Panc1 (cell line): ENCODE measurements at places on chromosomes 4 and X. TPM values are rescaled to one million over a fixed set of nuclear protein-coding genes. Genes with fewer than 3 reads are reported as not detected.

- no peak for DNase-seq
Observed at GRCh38 chrX:153973127-153974002, 811 bp downstream of the TMEM187 start.

USP17L12 gene
- total RNA-seq: not detected

- DNase-seq: no peak
Observed at GRCh38 chr4:102008711-102009110, 218.2 kb downstream of the BANK1 start.

SLC10A4 gene
- 1.2 TPM for total RNA-seq

- no peak for DNase-seq
Observed at GRCh38 chr4:128307123-128307571, 19.5 kb upstream of the PGRMC2 start.

STAP1 gene
- total RNA-seq: not detected

DNA sequence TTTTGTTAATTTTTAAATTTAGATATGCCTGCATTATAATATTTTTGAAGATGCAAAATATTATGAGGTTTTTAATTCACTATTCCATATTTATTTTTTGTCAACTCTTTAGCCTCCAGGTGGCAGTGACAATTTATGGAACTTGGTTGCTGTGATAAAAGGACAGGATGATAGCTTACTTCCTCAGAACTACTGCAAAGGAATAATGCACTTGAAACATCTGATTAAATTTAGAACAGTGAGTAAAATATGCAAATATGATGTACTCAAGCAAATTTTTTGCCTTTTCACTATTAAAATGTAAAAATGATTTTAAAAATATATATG, 45.1 kb downstream of the SPATA4 start:
- no peak for DNase-seq

DNA sequence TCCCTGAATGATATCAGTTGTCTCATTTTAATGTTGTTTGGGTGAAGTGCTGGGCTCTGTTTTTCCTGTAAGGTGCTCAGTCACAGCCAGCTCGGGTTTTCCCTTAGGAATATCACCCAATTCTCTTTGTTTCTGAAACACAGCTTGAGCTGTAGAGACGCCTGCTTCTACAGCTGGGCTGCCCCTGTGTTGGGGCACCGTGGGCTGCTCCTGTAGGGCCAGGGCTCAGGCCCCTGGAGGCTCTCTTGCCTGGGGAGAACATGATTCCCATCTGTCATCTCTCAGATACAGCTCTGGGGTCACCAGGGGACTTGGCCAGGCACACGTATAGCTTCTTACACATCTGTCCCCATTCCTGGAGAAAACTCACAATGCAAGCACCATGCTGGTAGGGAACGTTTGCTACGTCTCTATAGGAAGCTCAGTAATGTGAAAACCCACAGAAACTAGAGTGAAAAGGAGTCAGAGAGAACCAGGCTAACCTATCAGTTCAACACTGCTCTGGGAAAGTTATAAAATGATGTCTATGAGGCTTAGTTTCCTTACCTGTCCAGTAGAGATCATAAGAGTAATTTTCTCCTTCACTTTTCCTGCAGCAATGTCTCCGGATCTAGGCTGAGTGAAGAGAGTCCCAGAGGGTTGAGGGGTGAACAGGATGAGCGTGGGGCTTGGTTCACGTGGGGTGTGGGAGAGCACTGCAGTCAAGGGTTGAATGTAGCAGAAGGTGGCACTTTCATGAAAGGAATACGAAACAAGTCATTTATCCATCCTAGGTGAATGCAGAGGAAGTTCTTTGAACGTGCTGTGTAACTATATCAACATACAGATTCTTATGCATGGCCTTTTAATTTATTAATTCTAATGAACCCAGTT, 14.5 kb downstream of the FHDC1 start:
- no peak for DNase-seq

DNA sequence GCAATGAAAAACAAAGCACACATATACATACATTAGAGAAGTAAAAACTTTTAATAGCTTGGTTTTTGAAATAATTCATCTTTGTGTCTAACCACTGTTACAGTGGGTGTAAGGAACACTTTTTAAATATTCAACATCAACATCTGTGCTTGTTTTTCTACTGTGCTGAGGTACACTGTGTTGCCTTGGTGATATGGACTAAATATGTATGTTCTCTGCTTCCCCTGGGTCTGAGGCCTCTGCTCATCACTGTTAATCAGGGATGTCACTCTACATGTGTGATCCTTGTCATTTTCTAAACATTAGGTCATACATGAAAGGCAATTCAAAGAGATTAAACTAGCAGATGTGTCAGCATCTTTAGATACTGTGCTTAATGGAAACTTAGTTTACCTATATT, 10.9 kb downstream of the MCTS1 start:
- no peak for DNase-seq

DNA sequence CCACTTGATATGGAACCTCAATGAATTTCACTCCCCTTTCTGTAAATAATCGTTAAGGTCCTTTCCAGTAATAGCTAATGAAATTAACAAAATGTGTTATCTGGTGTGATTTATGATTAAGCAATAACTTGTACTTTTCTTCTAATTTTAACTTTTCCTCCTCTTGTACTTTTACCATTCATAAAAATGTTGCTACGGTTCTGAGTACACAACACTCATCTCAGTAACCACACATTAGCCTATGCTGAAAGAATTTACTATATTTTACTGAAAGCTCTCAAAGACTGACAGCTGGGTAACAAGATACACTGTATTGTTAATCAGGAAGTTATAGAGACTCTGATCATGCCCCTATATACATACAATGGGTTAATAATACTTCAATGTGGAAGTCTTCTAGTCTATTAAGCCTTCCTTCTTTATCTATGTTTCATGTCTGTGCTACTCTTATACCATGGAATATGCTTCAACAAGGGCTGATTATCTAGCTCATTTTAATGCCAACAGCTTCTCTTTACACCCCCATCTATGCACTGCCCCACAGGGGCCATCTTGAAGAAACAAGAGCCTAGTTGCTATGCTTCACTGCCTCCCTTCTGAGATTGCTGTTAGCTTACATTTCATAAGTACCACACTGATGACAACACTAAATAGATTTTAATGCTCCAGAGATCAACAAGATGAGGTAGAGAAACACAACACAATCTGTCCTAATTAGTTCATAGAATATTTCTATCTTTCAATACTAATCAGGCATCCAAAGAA, 39.1 kb downstream of the LAMP2 start:
- no peak for DNase-seq

GRCh38 chr4:156764145-156764544, 207.5 kb downstream of the PDGFC start:
- no peak for DNase-seq

GRCh38 chr4:177100307-177100706, 209.4 kb upstream of the NEIL3 start:
- DNase-seq: no peak

DNA sequence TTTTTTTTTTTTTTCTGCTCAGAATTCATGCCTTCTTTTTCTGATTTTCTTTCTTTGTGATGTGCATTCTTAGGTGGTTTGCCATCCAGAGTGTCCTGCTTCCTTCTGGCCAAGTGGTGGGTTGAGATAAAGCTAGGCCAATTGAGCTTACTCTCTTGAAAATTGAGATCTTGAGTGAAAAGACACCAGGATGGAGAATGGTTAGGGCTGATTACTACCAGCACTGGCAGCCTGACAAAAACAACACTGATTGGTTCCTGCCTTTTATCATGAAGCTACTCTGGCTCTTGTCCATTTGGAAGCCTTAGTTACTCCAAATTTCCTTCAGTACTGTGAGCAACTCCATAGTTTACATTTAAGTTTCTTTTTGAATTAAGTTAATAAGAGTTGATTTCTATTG, 404.0 kb downstream of the PPARGC1A start:
- no peak for DNase-seq

- no peak for DNase-seq
Observed at GRCh38 chr4:179585761-179586160, 2143.5 kb upstream of the AGA start.

GRCh38 chr4:1336088-1336491, 10.9 kb upstream of the UVSSA start:
- no peak for DNase-seq

APLN gene
- total RNA-seq: 1.1 TPM

GRCh38 chrX:124415115-124415800, 68.9 kb downstream of the SH2D1A start:
- no peak for DNase-seq

DNA sequence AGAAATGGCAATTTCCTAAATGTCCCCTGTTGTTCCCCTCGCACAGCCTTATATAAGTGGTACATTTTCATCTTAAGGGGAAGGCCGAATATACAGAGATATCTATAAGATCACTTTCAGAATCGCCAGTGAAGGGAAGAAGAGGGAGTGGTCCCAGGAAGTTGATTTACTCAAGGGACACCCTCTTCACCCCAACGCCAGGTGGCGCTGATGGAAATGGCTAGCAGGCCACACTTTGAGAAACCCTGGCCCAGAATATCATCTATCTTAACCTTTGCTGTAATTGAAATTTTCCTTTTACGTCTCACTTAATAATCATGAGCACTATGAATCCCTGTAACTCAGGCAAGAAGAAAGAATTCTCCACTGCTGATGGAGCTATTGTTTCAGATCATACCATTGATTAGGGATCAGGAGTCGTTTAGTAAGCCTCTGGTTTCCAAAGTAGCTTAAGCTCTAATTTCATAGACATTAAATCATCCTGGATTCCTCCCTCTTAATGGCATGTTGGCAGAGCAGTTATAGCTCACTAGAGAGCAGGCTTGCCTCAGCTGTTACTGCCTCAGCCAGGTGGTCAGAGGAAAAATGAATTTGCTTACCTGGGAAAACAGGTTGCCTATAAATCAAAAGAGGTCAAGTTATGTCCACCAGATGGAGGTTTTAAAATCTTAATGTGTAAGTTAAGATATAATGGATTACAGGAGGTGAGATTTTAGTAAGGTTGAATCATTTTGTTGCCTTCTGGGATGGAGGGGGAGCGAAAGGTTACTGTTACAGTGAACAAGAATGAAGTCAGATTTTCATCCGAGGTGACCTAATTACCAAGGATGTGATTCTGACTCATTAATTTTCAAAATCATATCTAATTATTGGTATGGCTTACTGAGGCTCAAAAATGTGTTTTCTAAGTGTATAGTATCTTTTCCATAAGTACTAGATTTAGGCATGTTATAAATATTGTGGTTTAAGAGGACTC, 941.2 kb upstream of the TENM3 start:
- DNase-seq: peak; percentile 10

DNA sequence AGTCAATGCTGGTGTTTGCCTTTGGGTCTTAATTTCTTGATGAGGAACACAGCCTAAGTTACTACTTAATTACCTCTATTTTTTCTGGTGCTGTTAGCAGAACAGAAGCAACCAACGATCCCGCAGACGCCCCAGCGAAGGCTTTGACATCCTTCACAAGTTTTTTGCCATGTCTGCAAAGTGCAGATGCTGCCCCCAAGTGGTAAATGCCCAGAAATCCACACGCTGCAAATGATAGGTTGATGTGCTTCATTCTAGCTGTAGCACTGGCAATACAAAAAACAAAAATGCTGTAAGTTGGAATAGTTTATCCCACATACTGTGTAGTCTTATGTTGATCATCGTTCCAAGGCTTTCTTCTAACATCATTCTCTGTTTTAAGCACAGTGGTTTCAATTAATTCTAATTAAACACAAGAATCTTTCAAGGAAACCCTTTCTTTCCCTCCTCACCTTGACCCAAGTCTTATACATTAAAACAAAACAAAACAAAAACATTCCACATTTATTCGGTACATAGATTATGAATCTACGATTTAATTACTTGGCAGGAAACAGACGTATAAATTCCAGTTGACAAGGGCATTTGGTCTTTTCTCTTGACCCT, 1.2 kb downstream of the PNPLA4 start:
- no peak for DNase-seq

- DNase-seq: peak; percentile 28
Observed at GRCh38 chr4:52641854-52642563, 17.1 kb downstream of the USP46 start.

DNA sequence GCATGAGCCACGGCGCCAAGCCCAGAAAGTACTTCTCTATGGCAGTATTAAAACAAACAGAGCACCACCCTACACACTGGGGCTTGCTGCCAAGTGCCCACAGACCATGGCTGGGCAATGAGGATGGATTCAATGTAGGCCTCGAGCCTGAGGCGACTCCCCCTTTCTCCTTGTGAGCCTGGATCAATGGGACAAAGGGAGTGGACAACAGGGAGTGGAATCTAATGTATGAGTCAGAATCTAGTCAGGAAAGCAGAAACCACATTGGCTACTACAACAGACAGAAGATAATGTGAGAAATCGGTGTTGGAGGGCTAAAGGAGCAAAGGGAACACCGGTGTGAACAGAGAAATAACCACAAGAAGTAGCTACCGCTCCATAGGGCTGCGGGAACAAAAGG, 37.7 kb upstream of the OCIAD2 start:
- no peak for DNase-seq

OTC gene
- total RNA-seq: not detected

DNA sequence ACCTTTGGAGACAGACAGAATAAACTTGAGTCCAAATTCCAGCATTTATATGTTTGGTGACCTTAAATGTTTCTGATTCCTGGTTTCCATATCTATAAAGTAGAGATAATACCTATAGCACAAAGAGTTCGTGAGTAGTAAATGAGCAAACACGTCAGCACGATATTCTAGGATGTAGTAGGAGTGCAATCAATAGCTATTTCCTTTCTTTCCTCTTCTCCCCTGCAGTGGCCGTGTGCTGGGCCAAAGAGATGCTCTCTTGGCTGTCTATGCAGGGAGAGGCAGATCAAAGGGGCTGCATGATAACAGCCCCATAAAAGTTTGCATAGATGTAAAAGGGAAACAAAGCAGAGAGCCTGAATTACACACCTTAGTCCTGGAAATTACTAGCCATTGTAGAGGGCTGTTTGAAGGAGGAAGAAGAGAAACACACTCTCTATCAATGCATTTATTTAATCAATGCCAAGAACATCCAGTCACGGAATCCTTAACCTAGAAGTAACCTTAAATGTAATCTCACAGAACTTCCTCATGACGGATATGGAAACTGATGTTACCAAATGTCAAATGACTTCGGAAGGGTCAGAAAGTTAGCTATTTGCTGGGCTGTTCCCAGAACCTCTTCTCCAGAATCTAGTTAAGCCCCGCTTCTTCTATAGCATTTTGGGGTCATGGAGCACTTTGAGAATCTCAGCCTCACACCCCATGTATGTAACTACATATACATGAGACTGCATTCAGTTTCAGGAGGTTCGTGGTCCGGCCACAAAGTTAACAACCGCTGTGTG, 35.5 kb upstream of the PLAC8 start:
- DNase-seq: no peak

RPL39 gene
- 1,882 TPM for total RNA-seq

FRG1 gene
- total RNA-seq: 16.1 TPM

DNA sequence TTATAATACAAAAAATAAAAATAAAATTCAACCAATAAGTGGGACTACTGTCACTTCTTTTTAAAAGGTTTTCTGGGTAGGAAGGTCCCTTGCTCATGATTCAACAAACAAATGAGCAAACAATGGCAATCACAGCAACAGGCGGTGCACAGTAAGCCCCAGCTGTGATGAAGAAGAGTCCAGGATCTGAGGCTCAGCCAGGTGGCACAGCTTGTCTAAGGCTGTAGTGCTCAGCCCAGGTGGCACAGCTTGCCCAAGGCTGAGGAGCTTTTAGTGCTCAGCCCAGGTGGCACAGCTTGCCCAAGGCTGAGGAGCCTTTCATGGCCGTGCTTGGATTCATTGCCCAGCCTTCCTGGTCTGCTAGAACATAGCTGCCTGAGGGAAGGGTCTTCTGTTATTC, 75.0 kb downstream of the ZFYVE28 start:
- DNase-seq: no peak

CYSLTR1 gene
- total RNA-seq: not detected

RHOH gene
- 1.2 TPM for total RNA-seq

GRCh38 chr4:37678624-37679023, 7.6 kb downstream of the RELL1 start:
- DNase-seq: no peak

KIF4A gene
- 62.6 TPM for total RNA-seq

- DNase-seq: no peak
Observed at GRCh38 chr4:33073811-33074210, 2353.6 kb downstream of the PCDH7 start.
